ENCODE measurements at places on chromosomes 12 and 14. TPM values are rescaled to one million over a fixed set of nuclear protein-coding genes. Genes with fewer than 3 reads are reported as not detected.

The CLEC4D gene
- total RNA-seq, result not detected

The TAS2R43 gene
- 0.16 TPM for total RNA-seq

The ARMH4 gene
- 15.8 TPM for total RNA-seq

The GPRC5A gene
- 36.7 TPM for total RNA-seq

The SELPLG gene
- total RNA-seq, result 1.4 TPM

The EEF1AKMT3 gene
- 10.1 TPM for total RNA-seq

The GDF3 gene
- not detected for total RNA-seq

The TBX5 gene
- total RNA-seq, result not detected

The PPHLN1 gene
- 42.2 TPM for total RNA-seq

The NANOG gene
- not detected for total RNA-seq

The TAS2R50 gene
- total RNA-seq, result 0.98 TPM

Measured in mesangial cell (primary cell).